NCI-H774 (cell line): ENCODE measurements at places on chromosomes 4 and X.
A peak's percentile ranks its signal among the peaks of the same experiment; 100 is the strongest.

DNA sequence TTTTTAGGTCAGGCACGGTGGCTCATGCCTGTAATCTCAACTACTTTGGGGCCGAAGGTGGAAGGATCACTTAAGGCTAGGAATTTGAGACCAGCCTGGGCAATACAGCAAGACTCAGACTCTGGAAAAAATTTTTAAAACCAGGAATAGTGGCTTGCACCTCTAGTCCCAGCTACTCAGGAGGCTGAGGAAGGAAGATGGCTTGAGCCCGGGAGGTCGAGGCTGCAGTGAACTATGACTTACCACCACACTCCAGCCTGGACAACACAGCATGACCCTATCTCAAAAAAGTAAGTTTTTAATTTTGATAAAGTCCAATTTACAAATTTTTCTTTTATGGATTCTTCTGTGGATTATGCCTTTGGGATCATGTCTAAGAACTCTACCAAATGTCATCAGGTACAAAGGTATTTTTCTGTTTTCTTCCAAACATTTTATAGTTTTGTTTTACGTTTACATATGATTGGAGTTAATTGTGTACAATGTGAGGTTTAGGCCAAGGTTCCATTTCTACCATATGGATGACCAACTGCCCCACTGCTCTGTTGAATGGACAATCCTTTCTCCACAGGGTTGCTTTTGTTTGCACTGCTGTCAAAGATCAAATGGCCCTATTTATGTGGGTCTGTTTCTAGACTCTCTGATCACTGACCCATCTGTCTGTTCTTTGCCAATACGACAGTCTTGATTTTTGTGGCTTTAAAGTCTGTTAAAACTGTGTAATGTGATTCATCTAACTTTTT is 48.2 kb downstream of the CPLX1 start:
- DNase-seq = no peak

GRCh38 chrX:39000802-39001201 is 199.5 kb downstream of the MID1IP1 start:
- DNase-seq = no peak

DNA sequence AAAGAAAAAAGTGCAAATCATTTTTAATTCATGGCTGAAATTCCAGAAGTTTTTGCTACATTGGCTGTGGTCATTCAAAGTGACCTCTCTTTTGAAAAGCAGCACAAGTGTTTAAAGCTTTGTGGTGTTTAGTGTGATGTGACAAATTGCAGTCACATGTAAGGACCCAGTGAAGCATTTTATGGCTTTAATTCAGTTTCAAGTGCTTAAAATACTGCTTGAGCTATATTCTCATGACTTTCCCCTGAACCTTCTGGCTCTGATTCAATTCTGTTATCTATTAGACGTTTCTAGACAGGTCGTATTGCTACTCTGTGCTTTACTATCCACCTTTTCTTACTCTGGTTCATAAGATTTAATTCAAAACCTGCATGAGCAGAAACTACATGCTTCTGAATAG is 105.8 kb downstream of the FAT4 start:
- no peak for DNase-seq

GRCh38 chr4:153005899-153006381 is 69.8 kb downstream of the FHDC1 start:
- no peak for DNase-seq

- no peak for DNase-seq
Observed at GRCh38 chrX:42127563-42127962, 204.2 kb upstream of the CASK start.

DNA sequence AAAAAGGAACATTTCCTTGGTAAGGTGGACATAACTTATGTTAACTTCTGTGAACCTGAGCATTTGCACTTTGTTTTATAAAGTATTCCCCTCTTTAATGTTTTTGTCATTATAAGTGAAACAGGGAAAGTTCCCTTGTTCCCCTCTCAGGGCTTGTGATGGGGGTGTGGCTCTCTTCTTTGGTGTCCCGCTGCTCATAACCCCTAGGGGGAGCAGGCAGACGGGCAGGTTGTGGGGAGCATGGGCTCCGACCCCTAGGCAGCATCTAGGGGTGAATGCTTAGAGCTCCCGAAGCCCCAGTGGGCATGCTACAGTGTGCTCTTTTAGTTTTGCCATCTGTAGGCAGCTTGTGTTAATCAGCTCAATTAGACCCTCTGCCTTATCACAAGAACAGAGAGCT is 200.4 kb downstream of the DACH2 start:
- no peak for DNase-seq

- no peak for DNase-seq
Observed at GRCh38 chr4:169142906-169143305, 127.8 kb downstream of the SH3RF1 start.

DNA sequence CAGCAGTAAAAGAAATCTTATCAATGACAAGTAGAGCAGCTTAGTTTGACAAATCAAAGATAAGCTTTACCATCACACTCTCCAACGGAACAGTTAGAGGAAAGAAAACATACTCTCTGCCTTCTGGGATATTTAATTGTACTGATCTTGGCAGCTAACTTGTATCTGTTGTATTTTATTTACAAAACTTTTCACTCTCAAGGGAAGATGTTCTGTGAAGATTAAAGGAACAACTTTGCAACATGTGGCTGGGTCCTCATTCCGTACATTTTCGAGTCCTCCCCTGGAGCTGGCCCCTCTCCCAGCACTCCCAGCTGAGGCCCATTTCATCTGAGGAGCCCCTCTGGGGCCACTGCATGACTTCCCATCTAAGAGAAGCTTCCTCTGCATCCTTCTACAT is 74.4 kb downstream of the RPS3A start:
- no peak for DNase-seq

DNA sequence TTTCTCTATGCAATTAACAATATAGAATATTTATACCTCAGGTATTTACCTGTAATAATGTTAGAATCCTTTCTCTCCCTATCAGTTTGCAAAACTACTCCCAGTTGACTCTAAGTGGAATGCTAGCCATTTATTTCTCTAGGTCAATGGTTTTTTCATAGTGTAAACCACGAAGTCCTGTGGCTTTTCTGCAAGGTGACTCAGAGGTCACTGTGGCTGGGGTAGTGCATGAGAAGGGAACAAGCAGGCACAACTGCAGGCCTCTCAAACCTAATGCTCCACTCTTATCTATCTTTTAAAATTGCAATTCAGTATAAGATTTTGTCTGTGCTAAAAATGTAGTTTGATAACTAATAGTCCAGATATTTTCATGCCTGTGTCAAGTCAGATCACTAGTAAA is 159.4 kb downstream of the ANTXR2 start:
- no peak for DNase-seq

GRCh38 chr4:153409924-153410501 is 56.1 kb upstream of the TMEM131L start:
- DNase-seq = no peak

- DNase-seq = no peak
Observed at GRCh38 chr4:89617317-89617716, 219.6 kb downstream of the SNCA start.

DNA sequence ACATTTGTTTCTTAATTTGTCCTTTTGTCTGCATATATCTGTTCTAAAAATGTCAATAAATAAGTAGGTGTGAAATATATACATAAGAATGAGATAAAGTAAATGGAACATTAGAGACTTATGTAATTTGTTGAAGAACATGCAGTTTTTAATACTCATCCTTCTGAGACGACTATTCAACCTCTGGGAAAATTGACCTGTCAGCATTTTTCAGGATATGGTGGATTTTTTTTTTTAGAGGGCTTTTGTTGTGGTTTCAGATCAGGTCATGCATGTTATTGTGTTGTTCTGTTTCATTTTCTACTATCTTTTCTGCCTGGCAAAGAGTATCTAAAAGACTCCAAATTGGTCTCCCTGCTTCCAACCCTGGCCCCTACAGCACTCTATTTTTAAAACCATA is 97.3 kb downstream of the PCDH7 start:
- no peak for DNase-seq

GRCh38 chr4:22072240-22072639 is 123.7 kb upstream of the KCNIP4 start:
- no peak for DNase-seq

- no peak for DNase-seq
Observed at GRCh38 chr4:183287309-183287659, 32.8 kb downstream of the CLDN22 start.

GRCh38 chrX:116267511-116268040 is 97.0 kb downstream of the AGTR2 start:
- DNase-seq = no peak

DNA sequence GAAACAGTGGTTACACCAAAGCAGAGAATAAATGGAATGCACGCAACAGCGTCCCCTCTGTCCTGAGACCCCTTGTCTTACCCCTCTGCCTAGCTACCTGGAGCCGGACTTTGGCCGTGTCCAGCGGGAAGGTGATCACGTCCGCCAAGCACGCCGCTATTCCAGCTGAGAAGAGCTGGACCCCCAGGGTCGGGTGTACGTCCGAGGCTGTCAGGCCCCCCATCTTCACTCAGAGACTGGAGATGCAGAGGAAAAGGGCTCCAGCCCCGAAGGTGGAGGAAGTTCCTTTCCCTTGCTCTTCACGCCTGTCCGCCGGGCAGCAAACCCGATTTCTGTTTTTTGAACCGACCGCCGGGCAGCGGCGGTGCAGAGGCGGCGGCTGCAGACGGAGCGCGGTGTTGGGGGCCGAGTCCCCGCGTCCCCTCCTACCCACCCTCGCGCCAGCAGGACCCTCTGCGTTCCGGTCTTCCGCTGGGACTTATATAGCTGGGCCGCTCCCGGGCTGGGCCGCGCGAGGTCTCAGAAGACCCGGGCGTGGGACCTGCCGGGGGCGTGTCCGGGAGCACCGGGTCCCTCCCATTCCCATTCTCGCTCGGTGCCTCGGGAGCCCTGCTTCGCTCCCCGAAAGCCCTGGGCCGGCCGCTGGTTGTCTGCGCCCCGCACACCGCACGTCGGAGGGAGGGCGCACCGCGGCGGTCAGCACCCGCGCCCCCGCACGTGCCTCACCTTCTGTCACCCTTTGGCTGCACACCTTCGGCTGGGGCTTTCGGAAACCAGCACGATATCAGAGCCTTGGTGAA is at the start of gene UCP1:
Gene UCP1, minus strand, starts transcription at position 455 of the 800 bp plus-strand sequence. Its CDS starts 232 bp downstream, at position 223.
- no peak for DNase-seq

- peak; percentile 43 for DNase-seq
Observed at GRCh38 chrX:6021316-6022091, 207.2 kb downstream of the NLGN4X start.

DNA sequence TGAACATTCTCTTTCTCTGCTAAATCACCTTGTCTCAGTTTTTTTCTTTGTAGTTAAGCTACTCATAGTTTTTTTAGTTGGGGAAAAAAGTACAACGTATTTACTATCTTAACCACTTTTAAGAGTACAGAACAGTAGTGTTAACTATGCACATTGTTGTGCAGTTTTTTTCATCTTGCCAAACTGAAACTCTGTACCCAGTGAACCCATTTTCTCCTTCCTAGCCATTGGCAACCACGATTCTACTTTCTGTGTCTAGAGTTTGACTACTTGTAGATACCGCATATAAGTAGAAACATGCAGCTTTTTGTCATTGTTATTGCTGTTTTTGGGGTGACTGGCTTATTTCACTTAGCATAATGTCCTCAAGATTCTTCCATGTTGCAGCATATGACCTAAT is 10.0 kb downstream of the N4BP2 start:
- DNase-seq = no peak

- DNase-seq = no peak
Observed at GRCh38 chr4:130747842-130748241, 1651.9 kb downstream of the C4orf33 start.

GRCh38 chr4:57109847-57110639 is at the start of gene IGFBP7:
IGFBP7 (minus strand) TSS chr4:57110385; CDS start chr4:57110351, 34 bp downstream.
- peak; percentile 24 for DNase-seq

DNA sequence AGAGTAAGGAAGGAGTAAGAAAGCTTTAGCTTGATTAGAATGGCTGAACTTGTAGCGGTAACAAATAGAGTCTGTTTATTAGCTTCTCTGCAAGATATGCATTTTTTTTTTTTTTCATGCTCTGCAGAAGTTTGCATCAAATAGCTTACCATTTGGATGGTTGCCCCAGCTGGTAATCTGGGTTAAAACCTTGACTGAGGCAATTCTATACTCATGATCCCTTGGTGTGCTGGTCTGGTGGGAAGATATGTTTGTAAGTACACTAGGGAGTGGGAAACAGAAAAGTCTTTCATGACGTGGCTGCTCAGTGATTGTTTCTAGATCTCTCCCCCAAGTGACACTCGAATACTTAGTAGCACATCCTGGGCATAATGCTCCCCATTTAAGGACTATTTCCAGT is 32.1 kb downstream of the SEPTIN11 start:
- no peak for DNase-seq

DNA sequence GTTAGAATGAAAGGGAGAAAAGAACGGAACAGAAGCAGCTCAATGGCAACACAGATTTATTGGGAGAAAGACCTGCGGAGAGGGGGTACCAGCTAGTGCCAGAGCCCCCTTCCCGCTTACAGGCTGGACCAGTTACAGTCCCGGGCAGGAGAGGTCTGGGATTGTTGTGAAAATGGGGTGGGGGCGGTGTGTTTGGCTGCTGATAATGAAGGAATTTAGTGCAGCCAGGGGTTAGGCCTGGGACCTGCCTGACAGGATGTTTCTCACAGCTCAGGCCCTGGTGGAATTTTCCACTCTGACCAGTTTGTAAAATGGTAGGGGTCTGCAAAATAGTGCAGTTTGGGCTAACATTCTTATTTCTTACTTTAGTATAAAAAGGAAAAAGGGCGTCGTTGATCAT is 75.4 kb upstream of the SPIN4 start:
- no peak for DNase-seq

DNA sequence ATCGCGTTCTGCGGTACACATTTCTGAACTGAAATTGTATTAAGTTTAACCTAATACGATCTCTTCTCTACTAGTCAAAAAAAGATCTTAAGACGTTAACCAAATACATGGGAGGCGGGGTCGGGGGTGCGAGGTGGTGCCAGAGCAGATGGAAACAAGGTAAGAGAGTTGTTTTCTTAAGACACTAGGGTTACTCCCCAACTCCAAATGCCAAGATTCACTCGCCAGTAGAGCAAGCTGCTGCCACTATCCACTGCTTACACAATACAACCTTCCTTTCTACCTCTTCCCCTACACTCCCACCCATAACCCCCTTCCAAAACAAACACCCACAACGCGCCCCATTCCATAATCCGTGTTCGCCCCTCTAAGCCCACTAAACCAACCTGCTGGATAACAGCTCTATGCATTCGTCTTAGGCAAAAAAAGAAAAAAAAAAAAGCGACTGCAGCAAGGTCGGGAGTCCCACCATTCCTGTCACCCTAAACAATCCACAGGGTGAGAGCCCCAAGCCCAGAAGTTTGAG is 1.3 kb downstream of the LCORL start:
- DNase-seq = no peak

DNA sequence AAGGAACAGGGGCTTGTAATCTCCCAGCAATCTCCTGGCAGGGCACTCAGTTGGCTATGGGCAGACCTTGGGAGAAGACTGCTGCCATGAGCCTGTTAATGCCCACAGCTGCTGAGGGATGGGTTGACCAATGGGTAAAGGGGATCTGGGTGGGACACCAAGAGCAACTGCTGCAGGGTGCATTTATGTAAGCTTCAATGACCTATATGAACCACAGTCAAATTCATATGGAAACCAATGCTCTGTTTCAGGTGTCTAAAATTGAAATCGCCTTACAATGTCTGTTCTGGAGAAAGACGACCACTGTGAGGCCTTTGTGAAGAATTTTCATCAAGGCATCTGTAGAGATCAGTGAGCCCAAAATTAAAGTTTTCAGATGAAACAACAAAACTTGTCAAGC is 6.1 kb downstream of the EPGN start:
- DNase-seq = no peak
